Lung microvascular endothelial cell (primary cell): ENCODE measurements at places on chromosomes 2 and 18. TPM values are rescaled to one million over a fixed set of nuclear protein-coding genes. Genes with fewer than 3 reads are reported as not detected.
A peak's percentile ranks its signal among the peaks of the same experiment; 100 is the strongest.

The RAX gene
- not detected in 2 replicates for total RNA-seq

DNA sequence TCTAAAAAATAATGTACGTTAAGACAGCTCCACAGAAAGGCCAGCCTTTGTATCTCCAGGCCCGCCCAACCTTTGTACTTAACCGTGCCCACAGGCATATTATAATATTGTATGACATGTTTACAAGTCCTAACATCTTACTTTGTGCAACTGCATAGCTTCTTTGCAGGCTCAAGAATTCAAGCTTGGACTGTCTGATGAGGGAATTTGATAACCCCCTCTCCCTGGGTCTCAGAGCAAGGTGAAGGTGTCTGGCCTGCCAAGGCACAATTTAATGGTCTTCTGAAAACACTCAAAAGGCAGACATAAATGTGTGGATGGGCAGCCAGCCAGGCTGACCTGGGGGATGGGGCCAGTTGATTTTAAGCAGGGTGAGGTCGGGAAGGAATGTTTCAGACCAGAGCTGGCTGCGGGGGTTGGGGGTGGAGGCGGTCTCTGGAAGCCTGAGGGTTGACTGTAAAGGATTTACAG, 732.7 kb upstream of the FANCL start:
- DNase-seq, result no peak

GRCh38 chr2:65630643-65631042, 198.2 kb upstream of the SPRED2 start:
- no peak for DNase-seq

GRCh38 chr18:48548011-48548771, 9.4 kb downstream of the CTIF start:
- DNase-seq, result peak; percentile 52

DNA sequence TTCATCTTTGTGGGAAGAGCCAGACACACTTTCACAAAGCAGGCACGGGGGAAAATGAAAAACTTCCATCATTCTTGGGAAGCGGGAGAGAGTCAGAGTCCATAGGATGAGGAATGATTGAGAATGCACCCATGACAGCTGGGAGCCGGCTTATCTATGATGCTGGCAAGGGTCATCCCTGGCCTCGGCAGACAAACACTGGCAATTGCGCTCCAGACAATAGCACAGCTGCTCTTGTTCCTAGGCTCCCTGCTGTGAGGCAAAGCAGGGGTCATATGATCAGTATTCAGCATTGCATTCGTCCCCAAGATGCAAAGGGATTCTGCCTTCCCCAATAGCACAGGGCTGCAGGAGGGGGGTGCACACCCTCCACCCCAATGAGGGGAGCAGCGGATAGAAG, 33.0 kb downstream of the CYRIA start:
- no peak for DNase-seq
